B cell (primary cell): ENCODE measurements at places on chromosomes 1 and 21.

DNA sequence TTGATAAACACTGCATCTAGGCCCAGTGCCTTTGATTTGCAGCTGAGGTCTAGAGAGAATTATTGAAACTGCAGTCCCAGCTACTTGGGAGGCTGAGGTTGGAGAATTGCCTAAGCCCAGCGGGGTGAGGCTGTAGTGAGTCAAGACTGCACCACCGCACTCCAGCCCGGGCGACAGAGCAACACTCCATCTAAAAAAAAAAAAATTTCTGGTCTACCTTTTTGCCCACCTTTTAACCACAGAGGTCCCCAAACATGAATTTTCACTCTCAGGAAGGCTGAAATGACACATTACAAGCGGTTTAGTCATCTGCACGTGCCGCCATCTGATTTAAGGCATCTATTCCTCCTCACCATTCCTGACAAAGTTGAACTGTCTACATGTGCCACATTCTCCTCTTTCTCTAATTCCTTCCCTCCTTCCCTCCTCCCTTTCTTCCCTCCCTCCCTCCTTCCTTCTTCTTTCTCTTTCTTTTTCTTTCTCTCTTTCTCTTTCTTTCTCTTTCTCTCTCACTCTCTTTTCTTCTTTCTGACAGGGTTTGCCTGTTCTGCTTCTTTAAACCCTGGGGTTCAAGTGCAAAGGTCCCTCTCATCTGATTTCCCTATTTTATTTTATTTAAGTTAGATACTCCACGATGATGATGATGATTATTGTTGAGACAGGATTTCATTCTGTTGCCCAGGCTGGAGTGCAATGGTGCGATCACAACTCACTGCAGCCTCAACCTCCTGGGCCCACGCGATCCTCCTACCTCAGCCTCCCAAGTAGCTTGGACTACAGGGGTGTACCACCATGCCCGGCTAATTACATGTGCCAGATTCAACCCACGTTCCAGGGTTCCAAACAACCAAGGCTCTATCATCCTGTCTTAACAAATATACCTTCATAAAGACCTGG, 3.0 kb upstream of the SOD1 start:
- H3K4me3 ChIP-seq, result no peak overlapping the region
- H3K27ac ChIP-seq, result no peak overlapping the region
- no peak for DNase-seq
- peaks cover 20% of the 10 kb centered on the region for H3K4me1 ChIP-seq
- H3K36me3 ChIP-seq, result no peaks in the 10 kb centered on the region

GRCh38 chr1:65213271-65214023, 65.4 kb downstream of the AK4 start:
- H3K36me3 ChIP-seq, result no peaks in the 10 kb centered on the region
- H3K27me3 ChIP-seq, result no peaks in the 10 kb centered on the region
- DNase-seq, result no peak
- no peaks in the 10 kb centered on the region for H3K4me1 ChIP-seq

DNA sequence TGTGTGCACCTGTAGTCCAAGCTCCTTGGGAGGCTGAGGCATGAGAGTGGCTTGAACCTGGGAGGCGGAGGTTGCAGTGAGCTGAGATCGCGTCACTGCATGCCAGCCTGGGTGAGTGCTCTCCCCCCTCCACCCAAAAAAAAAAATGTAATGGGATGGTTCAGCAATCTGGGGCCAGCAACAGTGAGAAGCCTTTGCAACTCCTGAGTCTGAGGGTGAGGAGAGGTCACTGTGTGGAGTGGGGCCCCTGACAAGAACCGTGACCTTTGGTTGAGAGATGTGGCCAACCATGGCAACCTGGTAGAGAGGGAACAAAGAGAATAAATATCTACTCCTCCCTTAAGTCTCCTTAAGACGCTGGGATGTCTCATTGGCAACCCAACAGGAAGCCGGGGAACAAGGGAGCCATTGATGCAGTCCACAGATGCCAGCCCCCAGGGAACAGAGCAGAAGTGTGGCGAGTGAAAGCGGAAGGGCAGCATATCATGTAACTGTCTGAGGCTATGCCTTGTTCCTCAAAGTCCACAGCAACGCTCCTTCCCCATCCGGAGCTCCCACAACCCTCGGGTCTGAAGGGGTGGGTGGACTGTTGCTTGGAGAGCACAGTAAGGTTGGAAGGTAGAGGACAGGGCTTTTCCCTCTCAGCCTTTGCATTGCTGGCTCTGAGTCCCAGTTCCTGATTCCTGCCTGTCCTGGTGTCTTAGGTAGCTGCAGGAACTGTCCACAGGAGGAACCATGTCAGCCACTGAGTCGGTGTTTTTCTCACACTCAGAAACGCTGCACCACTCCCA, 8.3 kb downstream of the TRNP1 start:
- H3K4me3 ChIP-seq, result no peak overlapping the region
- H3K36me3 ChIP-seq, result no peaks in the 10 kb centered on the region
- peak overlapping the region; percentile 49 for H3K27ac ChIP-seq
- DNase-seq, result peak; percentile 86
- H3K27me3 ChIP-seq, result peaks cover under 1% of the 10 kb centered on the region
- peaks cover 34% of the 10 kb centered on the region for H3K4me1 ChIP-seq

DNA sequence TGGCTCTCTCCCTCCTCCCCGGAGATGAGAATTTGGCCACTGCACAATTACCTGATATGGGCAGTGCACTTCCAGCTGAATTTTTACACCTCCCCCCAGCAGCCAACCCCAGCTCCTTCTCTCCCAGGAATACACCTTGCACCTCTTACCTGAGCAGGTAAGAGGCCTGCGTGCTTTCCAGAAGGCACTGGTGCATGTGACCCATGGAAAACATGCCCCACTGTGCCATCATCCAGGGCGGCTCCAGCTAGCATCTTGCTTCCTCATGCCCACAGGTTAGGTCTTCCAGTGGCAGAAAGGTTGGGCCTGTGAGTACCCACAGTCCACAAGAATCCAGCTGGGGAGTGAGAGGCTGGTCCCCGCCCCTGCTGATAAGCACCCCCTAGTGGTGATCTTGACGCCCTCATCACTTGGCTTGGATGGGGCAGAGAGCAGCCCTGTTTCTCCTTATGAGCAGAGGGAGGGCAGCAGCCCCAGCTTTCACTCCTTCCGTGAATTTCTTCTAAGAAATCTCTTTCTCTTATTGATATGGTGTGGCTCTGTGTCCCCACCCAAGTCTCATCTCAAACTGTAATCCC, 57.8 kb downstream of the EDARADD start:
- H3K4me3 ChIP-seq, result no peak overlapping the region
- DNase-seq, result peak; percentile 19
- no peaks in the 10 kb centered on the region for H3K36me3 ChIP-seq
- no peak overlapping the region for H3K27ac ChIP-seq
- no peaks in the 10 kb centered on the region for H3K4me1 ChIP-seq

- no peak for DNase-seq
- H3K27me3 ChIP-seq, result no peaks in the 10 kb centered on the region
- no peak overlapping the region for H3K27ac ChIP-seq
- H3K4me1 ChIP-seq, result no peaks in the 10 kb centered on the region
These were observed 372 bp downstream of the OR2L3 start for GRCh38 chr1:248047008-248047407.

DNA sequence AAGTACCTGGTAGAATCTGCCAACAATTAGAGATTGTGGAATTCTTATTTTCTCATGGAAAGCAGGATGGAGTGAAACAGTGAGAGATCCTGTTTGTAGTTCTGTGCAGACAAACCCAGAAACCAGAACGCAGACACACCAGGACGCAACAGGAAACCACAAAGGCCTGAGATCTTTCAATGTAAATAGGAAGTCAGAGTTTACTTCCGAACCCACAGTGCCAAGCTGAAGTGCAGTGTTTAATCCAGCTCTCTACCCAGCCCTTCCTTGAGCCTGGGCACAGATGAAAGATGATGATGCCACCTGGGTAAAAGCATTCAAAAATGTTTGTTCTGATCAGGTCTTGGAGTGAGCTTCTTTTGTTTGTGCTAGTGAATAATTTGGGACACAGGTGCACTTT, 244.2 kb upstream of the HOOK1 start:
- H3K4me1 ChIP-seq, result peaks cover 25% of the 10 kb centered on the region
- H3K36me3 ChIP-seq, result no peaks in the 10 kb centered on the region
- H3K27me3 ChIP-seq, result no peaks in the 10 kb centered on the region
- no peak overlapping the region for H3K4me3 ChIP-seq

DNA sequence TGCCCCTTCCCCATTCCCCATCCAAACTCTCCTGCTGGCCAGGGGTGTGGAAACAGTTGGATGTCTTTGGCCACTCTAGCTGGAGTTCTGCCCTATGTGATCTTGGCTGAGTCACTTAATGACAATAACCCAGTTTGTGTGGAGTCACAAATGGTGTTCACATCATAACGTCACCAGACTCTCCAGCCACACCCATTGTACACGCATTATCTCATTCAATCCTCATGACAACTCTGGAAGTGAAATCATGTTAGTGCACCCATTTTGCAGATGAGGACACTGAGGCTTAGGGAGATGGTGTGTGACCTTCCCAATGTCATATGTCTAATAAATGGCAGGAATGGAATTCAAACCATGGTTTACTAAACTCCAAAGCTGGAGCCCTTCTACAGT, 1.2 kb upstream of the CDA start:
- no peak for DNase-seq
- H3K4me3 ChIP-seq, result no peak overlapping the region
- H3K36me3 ChIP-seq, result no peaks in the 10 kb centered on the region

- H3K4me1 ChIP-seq, result no peaks in the 10 kb centered on the region
- H3K27me3 ChIP-seq, result no peaks in the 10 kb centered on the region
- no peak overlapping the region for H3K27ac ChIP-seq
These were observed 24.2 kb downstream of the CYP4A22 start for GRCh38 chr1:47161298-47162040.

DNA sequence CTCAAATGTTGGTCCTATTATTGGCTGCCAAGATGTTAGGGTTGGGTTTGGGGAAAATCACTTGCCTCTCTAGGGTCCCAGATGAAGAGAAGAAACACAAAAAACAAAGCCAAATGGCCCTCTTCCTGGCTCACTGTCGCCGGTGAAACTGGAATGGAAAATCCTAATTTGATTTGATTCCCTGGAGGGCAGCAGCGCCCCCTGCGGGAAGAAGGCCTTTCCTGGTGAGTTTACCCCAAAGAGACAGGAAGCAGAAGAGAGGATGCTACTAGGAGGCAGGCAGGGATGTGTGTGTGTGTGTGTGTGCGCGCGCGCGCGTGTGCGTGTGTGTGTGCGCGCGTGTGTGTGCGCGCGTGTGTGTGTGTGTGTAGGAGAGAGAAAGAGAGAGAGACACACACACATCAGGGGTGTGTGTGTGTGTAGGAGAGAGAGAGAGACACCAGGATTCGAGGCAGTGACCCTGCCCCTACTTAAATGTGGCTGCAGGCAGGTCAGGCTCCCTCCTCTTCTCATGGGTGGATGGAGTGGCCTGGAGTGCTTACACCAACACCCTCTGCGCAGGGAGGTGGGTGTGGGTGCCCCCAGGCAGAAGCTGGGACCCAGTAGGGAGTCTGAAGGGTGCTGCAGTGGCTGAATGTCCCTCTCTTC, 3.1 kb upstream of the SELENON start:
- H3K4me3 ChIP-seq, result no peak overlapping the region
- no peaks in the 10 kb centered on the region for H3K36me3 ChIP-seq
- H3K27me3 ChIP-seq, result peaks cover 4% of the 10 kb centered on the region
- H3K4me1 ChIP-seq, result peaks cover 21% of the 10 kb centered on the region
- H3K27ac ChIP-seq, result no peak overlapping the region

DNA sequence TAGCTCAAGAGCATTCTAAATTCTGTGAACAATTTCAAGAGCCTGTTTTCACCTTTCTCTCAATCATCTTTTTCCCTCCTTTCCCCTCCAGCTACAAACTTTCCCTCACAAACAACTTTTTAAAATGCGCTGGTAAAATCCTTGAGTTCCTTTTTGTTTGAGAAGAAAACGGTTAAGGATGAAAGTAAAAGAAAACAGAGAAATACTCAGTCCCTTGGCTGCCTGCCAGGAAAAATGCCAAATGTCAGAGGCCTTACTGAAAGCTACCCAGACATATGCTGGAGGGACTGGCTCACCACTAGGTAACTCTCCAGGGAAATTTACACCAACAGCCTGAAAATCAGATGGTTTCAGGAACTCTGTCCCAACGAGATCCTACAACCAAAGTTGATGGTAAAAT, 11.0 kb upstream of the SERBP1 start:
- no peak overlapping the region for H3K4me3 ChIP-seq
- H3K27ac ChIP-seq, result no peak overlapping the region
- no peaks in the 10 kb centered on the region for H3K4me1 ChIP-seq
- H3K27me3 ChIP-seq, result no peaks in the 10 kb centered on the region
- no peaks in the 10 kb centered on the region for H3K36me3 ChIP-seq
- no peak for DNase-seq

- H3K36me3 ChIP-seq, result no peaks in the 10 kb centered on the region
- no peak overlapping the region for H3K4me3 ChIP-seq
- H3K4me1 ChIP-seq, result no peaks in the 10 kb centered on the region
These were observed 7.5 kb downstream of the LRRC3 start for GRCh38 chr21:44462834-44463200.

DNA sequence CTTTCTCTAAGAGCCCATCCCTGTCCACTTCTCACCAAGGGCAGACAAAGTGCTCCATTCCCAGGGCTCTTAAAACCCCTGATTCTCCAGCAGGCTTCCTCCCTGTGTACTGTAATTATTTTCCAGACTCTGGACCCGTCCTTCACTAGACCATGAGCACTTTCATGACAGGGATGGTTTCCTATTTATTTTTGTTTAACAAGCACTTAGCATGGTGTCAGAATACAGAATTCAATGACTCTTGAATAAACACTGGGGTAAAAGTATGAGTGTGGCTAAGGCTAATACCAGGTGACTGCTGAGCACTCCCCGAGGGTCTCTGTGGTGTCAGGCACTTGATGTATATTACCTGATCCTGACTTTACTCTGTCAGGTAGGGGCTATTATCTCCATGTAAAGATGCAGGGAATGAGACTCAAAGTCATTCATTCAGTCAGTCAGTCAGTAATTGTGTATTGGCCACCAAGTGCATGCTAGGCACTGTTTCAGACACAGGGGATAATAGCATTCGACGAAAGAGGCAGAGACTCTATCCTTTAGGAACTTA, 47.2 kb downstream of the C1orf21 start:
- no peaks in the 10 kb centered on the region for H3K4me1 ChIP-seq
- H3K4me3 ChIP-seq, result no peak overlapping the region
- no peak overlapping the region for H3K27ac ChIP-seq
- H3K27me3 ChIP-seq, result no peaks in the 10 kb centered on the region
- no peaks in the 10 kb centered on the region for H3K36me3 ChIP-seq

GRCh38 chr1:60942896-60943638, 139.3 kb upstream of the NFIA start:
- H3K4me3 ChIP-seq, result no peak overlapping the region
- no peaks in the 10 kb centered on the region for H3K27me3 ChIP-seq
- DNase-seq, result no peak
- no peaks in the 10 kb centered on the region for H3K36me3 ChIP-seq
- H3K4me1 ChIP-seq, result no peaks in the 10 kb centered on the region
- no peak overlapping the region for H3K27ac ChIP-seq

GRCh38 chr1:186454981-186455380, 5.9 kb downstream of the PDC start:
- H3K36me3 ChIP-seq, result no peaks in the 10 kb centered on the region
- H3K4me3 ChIP-seq, result no peak overlapping the region
